Activated CD8-positive, alpha-beta memory T cell treated with anti-CD3 and anti-CD28 coated beads for 1 hour (primary cell): ENCODE measurements at places on chromosomes 5 and 9.

- DNase-seq, result no peak
Observed at GRCh38 chr9:86353655-86354010, 577 bp downstream of the TUT7 start.

- DNase-seq, result no peak
Observed at GRCh38 chr9:124882231-124882630, 20.3 kb downstream of the ARPC5L start.

DNA sequence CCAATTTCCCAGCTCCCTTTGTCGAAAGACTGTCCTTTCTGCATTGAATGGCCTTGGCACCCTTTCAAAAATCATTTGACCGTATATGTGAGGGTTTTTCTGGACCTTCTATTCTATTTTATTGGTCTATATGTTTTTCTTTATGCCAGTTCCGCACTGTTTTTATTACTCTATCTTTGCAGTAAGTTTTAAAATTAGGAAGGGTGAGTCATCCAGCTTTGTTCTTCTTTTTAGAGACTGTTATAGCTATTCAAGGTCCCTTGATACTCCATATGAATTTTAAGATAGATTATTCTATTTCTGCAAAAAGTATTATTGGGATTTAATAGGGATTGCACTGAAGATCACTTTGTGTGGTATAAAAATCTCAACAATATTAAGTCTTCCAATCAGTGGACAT, 44.2 kb upstream of the STARD4 start:
- DNase-seq, result no peak

DNA sequence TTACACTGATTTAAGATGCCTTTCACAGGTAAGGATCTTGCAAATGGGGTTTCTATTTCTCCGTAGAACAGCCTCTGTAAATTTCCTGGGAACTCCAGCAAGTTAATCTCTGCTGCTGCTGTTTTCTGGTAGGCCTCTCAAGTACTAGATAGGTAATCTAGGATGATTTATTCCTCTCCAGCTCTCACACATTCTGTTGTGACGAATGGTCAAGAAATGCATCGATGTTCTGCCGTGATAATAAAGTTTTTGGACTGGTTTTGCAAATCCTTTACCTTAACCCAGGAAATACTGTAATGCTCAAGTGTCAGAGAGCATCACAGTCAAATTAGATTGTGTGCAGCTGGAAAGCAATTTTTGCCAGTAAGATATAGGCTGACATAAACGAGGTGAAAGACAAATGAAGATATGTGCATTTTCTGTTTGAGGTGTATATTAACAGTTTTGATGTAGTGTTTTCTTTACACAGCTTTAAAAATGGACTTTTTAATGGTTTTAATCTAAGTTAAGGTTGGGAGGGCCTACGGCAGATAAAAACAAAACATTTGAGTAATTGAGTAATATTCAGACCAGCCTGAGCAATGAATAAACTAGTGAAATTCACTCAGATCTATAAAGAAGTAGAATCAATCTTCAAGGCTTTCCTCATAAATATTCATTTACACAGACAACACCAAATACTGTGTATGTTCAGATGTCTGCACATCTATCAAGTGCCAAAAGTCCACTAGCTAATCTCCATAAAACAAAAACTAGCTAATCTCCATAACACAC, 300.6 kb upstream of the EDIL3 start:
- no peak for DNase-seq
